ENCODE measurements at places on chromosomes 16 and 17.
A peak's percentile ranks its signal among the peaks of the same experiment; 100 is the strongest.

DNA sequence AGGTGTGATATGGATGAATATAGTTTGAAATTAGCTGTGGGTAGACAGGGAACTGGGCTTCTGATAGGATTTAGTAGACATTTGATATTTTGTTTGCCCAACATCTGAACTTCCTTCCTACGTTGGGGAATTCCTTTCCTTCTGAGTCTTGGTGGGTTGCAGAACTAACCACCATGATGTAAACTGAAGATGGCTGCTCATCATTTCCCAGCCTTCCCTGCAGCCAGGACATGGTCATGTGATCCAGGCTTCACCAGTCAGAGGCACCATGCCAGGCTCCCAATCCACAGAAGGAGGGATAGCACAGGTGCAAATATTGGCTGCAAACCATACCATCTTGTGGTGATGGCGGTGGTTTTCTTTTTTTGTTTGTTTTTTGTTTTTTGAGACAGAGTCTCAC is 57.4 kb downstream of the EMP2 start:
- DNase-seq: no peak

GRCh38 chr16:28872952-28873351 is 5.3 kb upstream of the ATP2A1 start:
- no peak for DNase-seq

DNA sequence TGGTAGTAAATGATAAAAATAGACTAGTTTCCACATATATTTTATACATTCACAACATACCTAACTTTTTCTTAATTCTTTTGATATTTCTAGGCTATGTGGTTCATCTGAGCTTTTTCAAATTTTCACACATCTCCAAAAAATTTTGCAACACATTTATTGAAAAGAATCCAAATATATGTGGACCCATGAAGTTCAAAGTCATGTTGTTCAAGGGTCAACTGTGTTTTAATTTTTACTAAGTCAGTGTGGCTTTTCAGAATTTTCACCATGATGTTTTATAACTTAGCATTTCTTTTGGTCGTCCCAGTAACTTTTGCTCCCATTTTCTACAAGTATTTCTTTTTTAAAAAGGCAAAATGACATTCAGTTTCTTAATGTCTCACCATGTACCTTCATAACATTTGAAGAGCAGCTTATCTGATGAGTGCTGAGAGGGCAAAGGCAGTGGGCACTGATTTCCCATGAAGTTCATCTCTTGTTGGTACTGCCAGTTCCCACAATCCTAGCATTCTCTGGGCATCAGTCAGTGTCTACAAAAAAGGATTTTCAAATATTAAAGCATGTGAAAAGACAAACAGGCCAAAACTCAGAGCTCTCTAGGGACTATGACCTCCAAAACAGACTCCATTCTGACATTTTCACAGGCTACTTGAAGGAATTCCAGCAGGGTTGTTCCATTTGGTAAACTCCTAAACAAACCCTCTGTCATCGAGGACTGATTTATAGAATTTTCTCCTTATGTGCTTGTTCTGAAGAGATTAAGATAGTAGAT is 80.3 kb downstream of the MRTFB start:
- DNase-seq: no peak

DNA sequence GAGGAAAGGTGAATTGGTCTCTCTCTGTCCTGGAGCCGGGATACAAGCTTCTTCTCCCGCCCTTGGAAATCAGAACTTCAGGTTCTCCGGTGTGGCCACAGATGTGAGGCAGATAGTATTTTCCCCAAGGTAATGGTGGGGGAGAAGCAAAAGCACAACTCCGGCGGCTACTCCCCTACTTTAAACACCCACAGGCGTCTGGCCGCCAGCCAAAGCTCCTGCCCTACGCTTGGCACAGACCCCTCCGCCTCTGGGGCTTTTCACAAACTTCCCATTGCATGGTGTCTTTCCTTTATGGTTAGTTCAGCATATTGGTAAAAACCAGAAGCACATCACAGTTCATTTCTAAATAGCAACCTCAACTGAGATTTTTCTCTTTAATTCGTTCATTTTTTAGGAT is 39.4 kb upstream of the B4GALNT2 start:
- DNase-seq: no peak

DNA sequence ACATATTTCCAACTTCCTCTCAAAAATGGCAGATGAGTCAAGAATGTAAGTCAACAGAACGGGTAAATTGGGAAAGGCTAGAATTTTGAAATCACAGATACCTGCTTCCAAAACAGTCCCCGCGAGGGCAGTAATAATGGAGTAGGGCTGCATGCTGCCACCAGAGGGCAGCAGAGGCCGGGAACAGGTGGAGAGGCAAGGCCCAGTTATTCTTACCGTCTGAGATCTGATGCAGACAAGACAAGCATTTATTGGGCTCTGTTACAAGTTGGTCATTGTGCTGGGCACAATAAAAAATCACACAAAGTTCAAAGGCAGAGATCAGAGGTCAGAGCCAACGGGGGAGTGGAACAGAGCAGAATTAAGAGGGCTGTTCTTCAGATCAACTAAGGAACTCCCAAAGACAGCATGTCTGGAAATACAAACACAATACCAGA is 8.8 kb upstream of the MLKL start:
- DNase-seq: peak; percentile 19

GRCh38 chr17:34987232-34987631 is 6.9 kb downstream of the LIG3 start:
- DNase-seq: no peak

DNA sequence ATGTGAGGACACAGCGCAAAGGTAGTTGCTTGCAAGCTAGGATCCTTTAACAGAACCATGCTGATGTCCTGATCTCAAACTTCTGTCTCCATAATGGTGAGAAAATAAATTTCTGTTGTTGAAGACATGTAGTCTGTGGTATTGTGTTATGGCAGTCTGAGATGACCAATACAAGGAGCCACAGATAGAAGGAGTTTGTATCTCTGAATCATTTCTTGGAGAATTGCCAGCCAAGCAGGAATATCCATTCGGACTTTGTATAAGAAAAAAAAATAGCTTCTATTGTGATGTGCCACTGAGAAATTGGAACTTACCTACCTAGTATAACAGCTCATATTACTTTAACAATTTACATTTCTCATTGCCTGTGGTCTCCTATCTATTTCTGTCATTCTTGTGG is 447.6 kb upstream of the CA10 start:
- DNase-seq: no peak

DNA sequence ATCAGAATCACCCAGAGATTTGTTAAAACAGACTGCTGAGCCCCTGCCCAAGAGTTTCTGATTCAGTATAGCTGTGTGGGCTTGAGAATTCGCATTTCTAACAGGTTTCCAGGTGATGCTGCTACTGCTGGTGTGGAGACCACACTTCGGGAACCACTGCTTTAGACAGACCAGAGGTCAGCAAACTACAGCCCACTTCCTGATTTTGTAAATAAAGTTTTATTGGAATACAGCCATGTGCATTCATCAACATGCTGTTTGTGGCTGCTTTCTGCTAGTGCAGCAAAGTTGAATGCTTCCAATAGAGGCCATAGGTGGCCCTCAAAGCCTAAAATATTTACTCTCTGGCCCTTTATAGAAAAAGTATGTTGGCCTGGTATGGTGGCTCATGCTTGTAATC is 32.6 kb upstream of the CLEC19A start:
- DNase-seq: no peak

GRCh38 chr17:38569701-38570512 is 35.8 kb downstream of the SRCIN1 start:
- no peak for DNase-seq

DNA sequence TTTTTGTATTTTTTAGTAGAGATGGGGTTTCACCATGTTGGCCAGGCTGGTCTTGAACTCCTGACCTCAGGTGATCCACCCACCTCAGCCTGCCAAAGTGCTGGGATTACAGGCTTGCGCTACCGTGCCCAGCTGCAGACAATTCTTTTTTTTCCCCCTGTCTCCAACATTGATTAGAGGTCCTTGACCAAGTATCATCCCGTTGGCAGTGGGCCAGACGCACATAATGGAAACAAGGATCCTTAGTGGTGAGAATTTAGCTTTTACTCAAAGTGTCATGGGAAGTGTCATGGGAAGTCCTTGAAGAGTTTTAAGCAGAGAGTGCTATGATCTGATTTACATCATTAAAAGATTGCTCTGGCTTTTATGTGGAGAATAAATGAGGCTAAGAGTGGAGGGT is 2.1 kb upstream of the FBXO47 start:
- DNase-seq: no peak

- no peak for DNase-seq
Observed at GRCh38 chr17:29378500-29378899, 11.7 kb upstream of the TAOK1 start.

DNA sequence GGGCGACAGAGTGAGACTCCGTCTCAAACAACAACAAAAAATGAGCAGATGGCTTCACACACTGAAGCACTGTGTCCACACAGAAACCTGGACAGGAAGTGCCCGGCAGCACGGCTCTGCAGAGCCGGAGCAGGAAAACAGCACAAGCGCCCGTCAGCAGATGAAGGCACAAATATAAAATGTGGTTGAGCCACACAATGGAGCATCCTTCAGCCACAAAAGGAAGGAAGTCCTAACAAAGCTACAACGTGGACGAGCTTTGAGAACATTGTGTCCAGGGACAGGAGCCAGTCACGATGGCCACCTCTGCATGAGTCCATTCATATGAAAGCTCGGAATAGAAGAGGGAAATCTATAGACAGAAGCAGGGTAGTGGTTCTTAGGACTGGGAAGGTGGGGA is 15.7 kb downstream of the RHBDF2 start:
- DNase-seq: no peak

DNA sequence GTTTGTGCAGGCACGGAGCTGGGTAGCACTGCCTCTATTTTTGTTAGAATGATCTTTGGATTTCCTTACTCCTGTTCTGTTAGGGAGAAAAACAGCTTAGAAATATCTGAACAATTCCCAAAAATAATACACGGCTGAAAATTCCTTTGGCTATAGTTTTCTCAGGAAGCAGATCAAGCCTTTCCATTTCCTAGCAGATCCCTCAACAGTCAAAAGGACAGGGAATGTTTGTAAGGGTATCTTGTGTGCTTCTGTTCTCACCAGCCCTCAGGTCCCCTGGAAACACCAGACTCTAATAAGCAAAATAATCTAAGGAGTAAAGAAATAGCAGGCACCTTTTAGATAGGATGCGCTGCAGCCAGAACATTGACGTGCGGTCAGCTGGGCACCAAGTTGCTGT is 30.5 kb upstream of the WSB1 start:
- no peak for DNase-seq
